H1 (cell line): ENCODE measurements at places on chromosomes 2 and 18. TPM values are rescaled to one million over a fixed set of nuclear protein-coding genes. Genes with fewer than 3 reads are reported as not detected.

The CGREF1 gene
- total RNA-seq, result 3.4 and 3.5 TPM in 2 replicates

The TMEM198 gene
- total RNA-seq, result 10.2 and 11.0 TPM in 2 replicates

The DTNB gene
- 40.5 and 49.5 TPM in 2 replicates for total RNA-seq

The ACMSD gene
- total RNA-seq, result not detected in 2 replicates

The EVA1A gene
- total RNA-seq, result 1.2 and 4.3 TPM in 2 replicates

The ALK gene
- total RNA-seq, result 0.09 and 0.10 TPM in 2 replicates

The SCN3A gene
- total RNA-seq, result not detected in 2 replicates

- DNase-seq, result no peak
These were observed 8.8 kb downstream of the RALB start for GRCh38 chr2:120261387-120262006.

DNA sequence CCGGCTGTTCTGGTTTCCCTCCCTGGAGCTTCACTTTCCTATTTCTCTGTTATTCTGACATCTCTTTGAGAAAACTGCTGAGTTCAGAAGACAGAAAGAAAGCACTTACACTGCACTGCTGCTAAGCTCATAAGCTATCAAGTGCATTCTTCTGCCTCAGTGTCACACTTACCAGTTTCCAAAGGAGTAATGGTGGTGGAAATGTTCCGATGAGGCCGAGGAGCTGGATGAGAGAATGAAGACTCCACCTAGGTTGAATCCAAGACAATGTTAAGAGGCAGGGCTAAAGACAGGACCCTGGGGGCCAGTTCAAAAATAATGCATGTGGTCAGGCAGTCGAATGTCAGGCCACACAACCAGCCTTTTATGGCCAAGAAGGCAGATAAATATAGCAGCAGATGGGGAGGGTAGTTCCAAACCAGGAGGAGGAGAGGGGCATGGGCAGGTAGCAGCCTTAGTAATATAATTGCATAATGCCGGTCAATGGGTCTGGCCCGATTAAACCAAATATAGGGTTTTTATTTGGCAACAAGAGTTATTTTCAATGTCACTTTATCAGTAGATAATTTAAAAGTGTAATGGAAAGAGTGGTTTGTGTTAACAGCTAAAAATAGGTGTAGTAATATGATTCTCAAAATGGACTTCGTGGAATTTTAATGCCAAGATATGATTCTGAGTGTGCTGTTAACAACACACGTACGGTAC is at the start of gene MYOM1:
Gene MYOM1, minus strand, starts transcription at position 338 of the 705 bp plus-strand sequence. CDS start 4,745 bp downstream, outside the sequence.
- no peak for DNase-seq

DNA sequence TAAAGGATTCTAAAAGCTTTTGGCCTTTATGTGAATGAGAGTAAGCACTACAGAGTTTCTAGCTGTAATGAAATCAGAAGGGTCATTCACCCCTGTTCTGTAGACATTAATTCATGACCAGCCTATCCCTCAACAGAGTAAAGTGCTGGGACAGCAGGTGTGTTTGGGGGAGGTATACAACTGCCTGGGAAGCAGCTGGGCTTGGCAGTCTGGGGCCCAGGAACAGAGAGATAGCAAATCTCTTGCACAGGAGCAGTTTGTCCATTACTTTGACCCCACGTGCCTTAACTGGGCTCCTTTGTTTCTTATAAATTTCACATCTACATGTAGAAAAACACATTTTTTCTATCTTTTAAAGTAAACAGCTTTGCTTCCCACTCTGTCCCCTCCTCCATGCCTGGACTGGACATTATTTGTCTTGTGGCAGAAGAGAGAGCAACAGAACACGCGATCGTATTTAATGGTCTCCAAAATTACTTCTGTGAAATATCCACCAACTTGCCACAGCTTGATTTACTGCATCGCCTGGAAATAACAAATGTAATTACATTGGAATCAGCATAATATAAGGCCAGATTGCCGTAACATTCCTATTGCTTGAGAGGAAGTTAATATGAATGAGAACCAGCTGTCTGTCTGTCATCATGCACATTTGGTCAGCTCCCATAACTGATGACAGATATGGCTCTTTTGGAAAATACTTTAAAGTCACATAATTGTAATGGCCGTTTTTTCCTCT is 263.8 kb downstream of the RBM43 start:
- DNase-seq, result no peak

GRCh38 chr2:105787376-105788318 is 42.9 kb downstream of the NCK2 start:
- no peak for DNase-seq

- DNase-seq, result no peak
These were observed 33.2 kb downstream of the RALBP1 start for GRCh38 chr18:9508446-9509025.

DNA sequence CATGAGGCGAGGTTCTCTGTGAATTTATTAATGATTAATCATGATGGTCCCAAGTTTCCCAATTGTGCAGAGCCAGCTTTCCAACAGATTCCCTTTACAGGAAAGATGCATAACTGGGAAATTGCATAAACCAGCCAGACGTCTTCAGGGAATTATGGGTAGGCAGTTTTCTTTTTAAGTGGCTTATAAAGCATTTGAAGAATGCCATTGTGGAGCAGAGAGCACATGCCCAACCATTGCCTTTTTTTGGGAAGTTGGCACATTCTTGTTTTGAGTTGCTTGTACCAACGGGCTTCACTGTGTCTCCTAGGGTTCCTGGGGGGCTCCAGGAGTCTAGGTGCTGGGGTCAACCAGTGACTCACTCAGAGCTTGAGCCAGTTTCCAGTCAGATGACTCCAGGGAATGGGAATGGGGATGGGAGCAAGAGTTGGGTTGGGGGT is 231.7 kb upstream of the FOSL2 start:
- no peak for DNase-seq

- DNase-seq, result no peak
These were observed 15.7 kb downstream of the CCL20 start for GRCh38 chr2:227829337-227829736.

- no peak for DNase-seq
These were observed 950.6 kb downstream of the DCDC2C start for GRCh38 chr2:4653991-4654390.

GRCh38 chr2:54593249-54593648 is 130.2 kb upstream of the EML6 start:
- no peak for DNase-seq

DNA sequence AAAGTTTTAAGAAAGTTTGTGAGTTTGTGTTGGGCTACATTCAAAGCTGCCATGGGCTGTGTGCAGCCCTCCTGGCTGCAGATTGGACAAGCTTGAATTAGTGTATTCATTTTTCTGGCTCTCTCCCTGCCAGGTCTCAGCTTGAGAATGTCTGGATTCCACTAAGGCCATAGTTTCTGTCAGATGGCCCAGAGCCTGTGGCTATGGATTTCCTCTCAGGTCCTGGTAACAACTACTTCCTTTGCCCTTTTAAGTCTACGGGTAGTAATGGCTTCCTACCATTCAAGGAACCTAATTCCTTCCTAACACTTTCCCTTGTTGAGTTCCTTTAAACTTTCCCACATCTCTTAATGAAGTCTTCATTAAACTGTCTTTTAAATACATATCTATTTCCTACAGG is 24.3 kb upstream of the PSMD14 start:
- no peak for DNase-seq
